AG04449 (cell line): ENCODE measurements at places on chromosomes 6 and 20.

DNA sequence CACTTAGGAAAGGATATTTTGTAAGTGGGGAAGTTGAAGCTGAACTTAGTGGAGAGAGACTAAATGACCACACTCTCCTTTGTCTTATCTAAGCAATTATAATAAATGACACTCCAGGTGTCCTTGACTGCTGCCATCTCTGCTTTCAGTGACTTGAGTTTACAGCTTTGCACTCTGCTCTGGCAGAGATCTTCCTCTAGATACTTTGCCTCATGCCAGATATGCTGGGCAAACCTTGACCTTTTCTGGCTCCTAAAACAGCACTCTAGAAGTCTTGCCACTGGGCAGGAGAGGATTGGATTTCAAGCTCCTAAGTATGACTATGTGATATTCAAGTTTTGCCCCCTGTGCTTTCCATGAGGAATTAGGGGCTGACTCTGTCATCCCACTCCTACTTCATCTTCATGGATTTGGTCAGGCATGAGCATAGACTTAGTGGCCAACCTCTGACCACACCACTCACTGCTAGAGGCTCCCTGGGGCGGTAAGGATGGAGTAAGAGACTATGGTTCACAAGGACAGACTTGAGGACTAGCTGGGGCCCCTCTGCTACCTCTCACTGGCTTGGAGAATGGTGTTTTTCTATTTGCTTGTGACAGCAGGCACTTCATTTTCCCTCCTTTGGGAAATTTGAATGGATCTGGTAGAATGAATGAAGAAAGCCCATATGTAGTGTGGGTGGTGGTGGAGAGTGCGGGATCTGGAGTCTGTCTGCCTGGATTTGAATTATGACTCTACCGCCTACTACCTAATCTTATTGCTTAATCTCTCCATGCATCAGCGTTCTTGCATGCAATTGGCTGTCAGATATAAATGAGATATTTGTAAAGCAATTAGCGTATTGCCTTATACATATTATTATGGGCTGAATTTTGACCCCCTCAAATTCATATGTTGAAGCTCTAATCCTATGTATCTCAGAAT is 191.4 kb downstream of the REV3L start:
- DNase-seq, result no peak

DNA sequence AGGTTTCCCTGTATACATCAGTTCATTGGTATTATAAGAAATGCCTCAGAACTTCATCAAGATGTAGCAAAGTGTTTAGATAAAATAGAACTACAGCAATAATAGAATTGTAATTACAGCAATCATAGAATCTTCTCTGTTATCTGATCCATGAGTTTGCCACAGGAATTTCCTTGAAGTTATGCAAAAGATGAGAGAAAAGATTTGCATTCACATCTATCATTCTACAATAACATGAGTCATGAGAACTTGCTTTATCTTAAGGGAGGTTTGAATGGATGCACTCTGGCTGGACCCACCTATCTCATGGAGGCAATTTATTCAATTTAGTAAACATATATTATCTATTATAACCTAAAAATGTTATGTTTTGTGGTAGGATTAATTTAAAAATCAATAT is 329.8 kb upstream of the EPHA7 start:
- DNase-seq, result no peak

DNA sequence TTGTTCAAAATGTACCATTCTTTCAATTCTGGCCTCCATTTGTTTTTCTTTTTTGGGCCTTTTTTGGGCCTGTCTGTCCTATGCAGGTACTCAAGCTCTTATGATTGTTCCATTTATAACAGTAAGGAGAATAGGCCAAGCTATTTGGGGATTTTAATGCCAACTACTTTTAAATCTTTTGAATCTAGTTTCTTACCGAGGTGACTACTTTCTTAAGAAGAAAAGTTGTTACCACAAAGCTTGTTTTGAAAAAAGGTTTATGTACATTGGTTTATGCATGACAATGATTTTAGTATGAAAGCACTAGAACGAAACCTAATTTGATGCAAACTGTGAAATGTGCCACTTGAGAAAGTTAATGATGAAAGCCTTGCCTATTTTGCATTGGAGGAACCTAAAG is 98.3 kb upstream of the MTHFD1L start:
- no peak for DNase-seq

GRCh38 chr20:5548902-5549599 is 201.2 kb upstream of the SHLD1 start:
- no peak for DNase-seq

GRCh38 chr20:63246490-63247288 is 7.6 kb downstream of the NKAIN4 start:
- DNase-seq, result no peak

DNA sequence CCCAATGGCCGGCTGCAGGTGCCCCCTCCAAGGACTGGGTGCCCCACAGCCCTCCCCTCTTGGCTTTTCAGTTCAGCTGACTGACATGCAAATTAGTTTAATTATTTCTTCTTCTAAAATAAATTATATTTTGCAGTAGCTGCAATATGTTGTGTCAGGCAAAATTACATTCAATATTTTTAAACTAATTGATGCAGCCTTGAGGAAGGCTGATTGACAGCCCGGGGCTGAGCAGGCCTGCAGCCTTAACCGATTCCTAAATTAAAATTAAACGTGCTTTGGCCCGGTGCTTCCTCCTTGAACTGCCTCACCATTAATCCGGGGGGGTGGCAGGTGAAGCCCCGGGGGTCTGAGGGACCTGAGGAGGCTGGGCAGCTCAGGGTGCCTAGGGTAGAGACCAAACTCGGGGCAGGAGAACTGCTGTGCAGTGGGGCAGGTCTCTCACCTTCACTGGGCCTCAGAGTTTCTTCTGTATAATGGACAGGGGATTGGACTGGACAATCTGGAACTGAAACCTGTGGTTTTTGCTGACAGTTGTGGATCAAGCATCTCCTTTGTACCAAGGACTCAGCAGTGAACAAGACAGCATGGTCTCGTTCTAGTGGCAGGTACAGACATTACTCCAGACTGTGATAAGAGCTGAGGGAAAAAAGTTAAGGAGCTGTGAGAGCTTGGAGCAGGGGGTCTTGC is 72.5 kb downstream of the CD40 start:
- no peak for DNase-seq

- DNase-seq, result peak; percentile 93
Observed at GRCh38 chr6:159899994-159900745, 9.4 kb downstream of the MAS1 start.

- no peak for DNase-seq
Observed at GRCh38 chr20:24149881-24150307, 161.3 kb upstream of the GGTLC1 start.

DNA sequence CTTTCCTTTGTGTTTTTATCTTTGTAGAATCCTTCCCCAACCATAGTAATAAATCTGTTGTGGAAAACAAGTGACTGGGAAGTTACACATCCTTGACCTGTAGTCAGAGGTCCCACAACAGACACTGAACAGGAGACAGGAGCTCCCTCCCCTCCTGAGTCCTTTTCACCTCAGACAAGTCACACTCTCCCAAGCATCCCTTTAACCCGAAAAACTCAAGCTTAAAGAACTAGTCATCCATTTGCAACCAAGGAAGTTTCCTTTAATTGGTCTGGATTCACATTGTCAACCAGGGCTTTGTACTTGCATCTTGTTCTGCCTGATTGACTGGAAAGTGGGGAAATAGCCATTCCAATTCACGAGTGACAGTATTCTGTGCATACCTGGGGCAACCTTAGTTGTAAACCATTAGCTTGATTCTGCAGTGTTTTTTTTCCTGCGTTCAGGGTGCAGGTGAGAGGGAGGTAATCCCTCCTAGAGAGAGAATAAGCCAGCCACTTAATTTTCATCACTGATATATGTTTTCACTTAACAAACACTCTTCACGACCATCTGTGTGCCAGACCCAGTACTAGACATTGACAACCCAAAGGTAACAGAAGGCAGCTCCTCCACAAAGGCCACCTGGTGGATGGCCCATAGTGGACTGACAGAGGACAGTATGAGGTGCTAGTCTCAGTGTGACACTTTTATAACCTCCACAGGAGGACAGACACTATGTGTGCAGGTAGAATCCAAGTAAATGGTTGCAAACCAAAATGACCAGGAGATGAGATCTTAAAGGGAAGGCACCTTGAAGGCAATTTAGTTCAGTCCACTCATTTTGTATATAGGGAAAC is 112.4 kb downstream of the SLX4IP start:
- no peak for DNase-seq

GRCh38 chr6:85004361-85004995 is 240.1 kb upstream of the TBX18 start:
- no peak for DNase-seq

- no peak for DNase-seq
Observed at GRCh38 chr20:23127506-23128279, 41.6 kb upstream of the CD93 start.

GRCh38 chr6:138518054-138518453 is 18.8 kb upstream of the NHSL1 start:
- DNase-seq, result no peak

DNA sequence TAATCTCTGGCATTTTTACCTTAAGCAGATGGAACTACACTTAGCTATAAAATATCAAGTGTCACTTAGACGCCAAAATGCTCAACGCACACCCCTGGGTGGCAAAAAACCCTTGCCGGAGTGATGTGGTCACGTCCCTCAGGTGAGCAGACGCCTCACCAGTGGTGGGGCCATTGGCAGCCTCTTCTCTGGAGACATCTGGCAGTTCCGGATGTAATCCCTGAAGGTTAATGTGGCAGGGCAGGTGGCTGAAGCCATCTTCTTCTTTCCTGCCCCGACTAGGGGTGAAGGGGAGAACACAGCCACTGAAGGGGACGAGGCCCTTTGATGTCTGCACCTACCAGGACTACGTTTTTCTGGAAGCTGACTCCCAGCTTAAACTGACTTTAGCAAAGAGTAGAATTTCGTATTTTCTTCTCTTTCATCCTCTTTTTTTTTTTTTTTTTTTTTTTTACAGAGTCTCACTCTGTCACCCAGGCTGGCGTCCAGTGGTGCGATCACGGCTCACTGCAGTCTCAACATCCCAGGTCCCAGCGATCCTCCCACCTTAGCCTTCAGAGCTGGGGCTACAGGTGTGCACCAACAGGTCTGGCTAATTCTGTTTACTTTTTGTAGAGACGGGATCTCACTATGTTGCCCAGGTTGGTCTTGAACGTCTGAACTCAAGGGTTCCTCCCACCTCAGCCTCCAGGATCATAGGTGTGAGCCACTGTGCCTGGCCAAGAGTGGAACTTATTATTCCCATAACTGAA is 152.1 kb downstream of the TTLL2 start:
- DNase-seq, result no peak

- DNase-seq, result no peak
Observed at GRCh38 chr6:21134356-21134755, 459.2 kb upstream of the SOX4 start.

DNA sequence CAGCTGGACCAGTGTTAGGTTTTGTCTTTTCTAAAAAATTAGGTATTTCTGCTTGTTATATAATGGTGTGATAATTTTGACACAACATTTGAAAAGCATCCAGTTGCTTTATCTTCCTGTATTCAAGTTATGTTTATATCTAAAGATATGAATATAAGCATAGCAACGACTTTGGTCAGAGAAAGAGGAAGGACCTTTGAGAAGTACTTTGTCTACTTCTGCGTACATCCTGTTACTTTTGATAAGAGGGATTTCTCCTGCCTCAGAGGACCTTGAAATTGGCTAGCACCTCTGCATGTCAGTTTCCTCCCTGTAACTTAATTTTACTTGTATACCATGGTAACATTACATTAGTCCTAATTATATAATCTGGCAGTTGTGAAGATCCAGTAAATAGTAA is 24.8 kb downstream of the PHF20 start:
- no peak for DNase-seq

DNA sequence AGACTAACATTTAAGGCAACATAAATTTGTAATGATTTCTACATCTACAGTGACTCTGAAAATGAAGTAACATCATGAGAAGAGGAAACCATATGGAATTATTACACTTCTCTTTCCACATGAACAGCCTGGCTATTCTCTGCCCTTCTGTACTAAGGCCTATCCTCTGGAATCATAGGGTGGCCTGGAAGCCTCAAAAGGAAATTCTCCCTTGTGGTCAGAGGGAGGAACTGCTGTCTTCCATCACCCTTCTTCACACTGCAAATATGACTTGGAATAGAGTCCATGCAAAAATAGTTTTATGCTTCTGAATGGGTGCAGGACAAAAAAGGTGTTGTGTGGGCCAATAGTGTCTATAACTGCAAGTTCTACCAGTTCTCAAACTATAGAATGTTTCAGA is 44.6 kb upstream of the SH3BGRL2 start:
- no peak for DNase-seq

DNA sequence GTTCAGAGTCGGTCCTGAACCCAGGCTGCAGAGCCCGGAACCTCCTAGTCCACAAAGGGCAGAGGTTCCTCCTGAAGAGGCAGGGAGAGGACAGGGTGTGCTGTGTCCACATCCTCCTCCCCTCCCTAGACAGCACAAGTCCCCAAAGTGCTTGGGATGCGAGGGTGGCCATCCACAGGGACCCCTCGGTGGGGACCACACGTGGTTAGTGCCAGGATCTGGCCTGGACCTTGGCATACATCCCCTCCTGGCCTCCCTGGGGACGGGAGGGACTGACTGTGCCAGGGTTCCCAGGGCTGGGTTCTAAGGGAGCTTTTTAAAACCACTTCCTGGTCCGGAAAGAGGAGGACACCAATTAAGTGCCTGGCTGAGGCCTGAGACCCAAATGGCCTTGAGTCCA is 63.2 kb downstream of the CTCFL start:
- no peak for DNase-seq

DNA sequence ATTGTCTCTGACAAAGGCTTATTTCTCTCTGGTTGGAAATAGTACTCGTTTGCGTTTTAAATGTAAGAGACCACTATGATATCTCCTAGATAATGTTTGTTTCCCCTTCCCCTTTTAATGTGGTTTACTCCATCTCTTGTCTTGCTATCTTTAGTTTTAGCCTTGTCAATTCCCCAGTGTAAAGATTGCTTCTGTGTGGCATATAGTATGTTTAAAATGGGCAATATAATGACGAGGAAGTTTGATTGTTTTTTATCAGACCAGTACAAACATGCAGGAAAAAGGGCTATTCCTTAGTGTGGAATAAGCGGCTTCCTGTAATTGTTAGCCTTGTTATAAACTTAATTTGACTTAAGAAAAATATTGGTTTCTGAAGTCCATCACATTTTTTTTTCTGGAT is 3.1 kb downstream of the QKI start:
- DNase-seq, result no peak

DNA sequence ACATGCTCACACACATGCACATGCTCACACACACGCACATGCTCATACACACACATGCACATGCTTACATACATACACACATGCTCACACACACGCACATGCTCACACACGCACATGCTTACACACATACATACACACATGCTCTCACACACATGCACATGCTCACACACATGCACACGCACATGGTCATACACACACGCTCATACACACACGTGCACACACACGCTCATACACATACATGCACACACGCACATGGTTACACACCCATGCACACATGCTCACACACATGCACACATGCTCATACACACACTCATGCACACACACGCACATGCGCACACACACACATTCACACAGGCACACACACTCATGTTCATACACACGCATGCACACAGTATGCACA is 20.8 kb upstream of the RPS6KA2 start:
- no peak for DNase-seq

GRCh38 chr6:132790450-132790849 is 8.0 kb downstream of the SLC18B1 start:
- DNase-seq, result no peak

- DNase-seq, result no peak
Observed at GRCh38 chr20:43722153-43722505, 4.7 kb downstream of the GTSF1L start.

GRCh38 chr6:66558189-66558588 is 851.2 kb upstream of the EYS start:
- DNase-seq, result no peak
